ENCODE measurements at places on chromosomes 11 and 22. TPM values are rescaled to one million over a fixed set of nuclear protein-coding genes. Genes with fewer than 3 reads are reported as not detected.

OR5B21 gene
- total RNA-seq: not detected

CHADL gene
- total RNA-seq: 3.0 TPM

FERMT3 gene
- 0.30 TPM for total RNA-seq

SPON1 gene
- total RNA-seq: 3.9 TPM

OR52I1 gene
- total RNA-seq: not detected

TNKS1BP1 gene
- total RNA-seq: 63.8 TPM

ZNF214 gene
- 2.8 TPM for total RNA-seq

OR51E1 gene
- under 0.01 TPM for total RNA-seq

NAV2 gene
- total RNA-seq: 22.2 TPM

RNF141 gene
- 38.6 TPM for total RNA-seq

GVQW3 gene
- 1.8 TPM for total RNA-seq
